Endothelial cell (in vitro differentiated cells): ENCODE measurements at places on chromosomes 5 and 9. TPM values are rescaled to one million over a fixed set of nuclear protein-coding genes. Genes with fewer than 3 reads are reported as not detected.

DNA sequence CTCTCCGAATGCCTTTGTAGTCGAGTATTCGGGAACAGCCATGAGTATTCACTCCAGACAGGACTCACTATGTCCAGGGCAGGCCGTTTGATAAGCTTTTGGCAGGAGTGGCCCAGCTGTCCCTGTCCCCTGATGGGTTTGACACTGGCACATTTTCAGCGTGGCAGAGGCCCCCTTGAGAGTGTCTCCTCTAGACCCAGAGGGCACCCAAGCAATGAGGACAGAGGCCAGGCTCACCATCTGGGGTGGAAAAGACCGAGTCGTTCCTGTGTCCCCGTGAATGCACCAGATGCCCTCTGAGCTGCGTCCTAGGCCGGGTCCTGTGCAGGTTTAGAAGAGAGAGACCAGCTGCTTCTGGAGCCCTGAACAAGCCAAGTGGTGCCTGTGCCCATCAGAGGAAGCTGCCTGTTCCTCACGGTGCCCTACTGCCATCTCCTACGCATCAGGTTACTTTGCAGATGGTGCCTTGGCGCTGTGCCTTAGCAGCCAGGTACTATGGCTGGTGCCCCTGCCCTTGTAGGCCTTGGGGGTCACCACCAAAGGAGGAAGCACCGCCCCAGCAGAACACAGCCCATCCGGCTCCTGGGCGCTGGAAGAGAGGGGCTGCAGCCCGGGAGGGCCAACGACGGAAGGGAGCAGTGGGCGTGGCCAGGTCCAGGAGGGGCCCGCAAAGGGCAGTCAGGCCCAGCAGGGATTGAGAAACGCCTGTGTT is 42.4 kb downstream of the LRSAM1 start:
- H3K27me3 ChIP-seq: peaks cover 2% of the 10 kb centered on the region
- H3K4me1 ChIP-seq: peaks cover 6% of the 10 kb centered on the region
- H3K27ac ChIP-seq: no peak overlapping the region
- DNase-seq: no peak
- H3K36me3 ChIP-seq: peaks cover 14% of the 10 kb centered on the region
- H3K4me3 ChIP-seq: peak overlapping the region; percentile 42

GRCh38 chr5:73654171-73654811 is 28.3 kb downstream of the ARHGEF28 start:
- no peak for DNase-seq
- H3K27ac ChIP-seq: no peak overlapping the region
- H3K36me3 ChIP-seq: no peaks in the 10 kb centered on the region
- H3K4me3 ChIP-seq: no peak overlapping the region
- peaks cover 4% of the 10 kb centered on the region for H3K4me1 ChIP-seq
- no peaks in the 10 kb centered on the region for H3K27me3 ChIP-seq

DNA sequence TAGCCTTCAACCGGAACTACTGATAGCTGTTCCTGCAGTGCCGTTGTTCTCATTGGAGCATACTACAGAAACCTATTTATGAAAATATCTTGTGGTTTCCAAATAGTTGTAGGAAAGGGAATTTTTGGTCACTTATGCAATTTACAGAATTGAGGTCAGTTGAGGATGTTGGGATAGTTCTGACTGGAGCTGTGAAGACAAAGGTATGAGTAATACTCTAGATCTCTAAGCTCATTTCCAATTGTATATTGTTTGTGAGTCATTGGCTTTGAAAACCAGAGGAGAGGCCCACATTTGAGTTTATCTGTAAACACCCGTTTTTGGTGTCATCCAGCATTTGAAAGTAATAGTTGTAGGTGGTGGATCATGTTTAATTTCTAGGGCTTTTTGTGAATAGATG is 561.3 kb upstream of the WWC1 start:
- no peaks in the 10 kb centered on the region for H3K36me3 ChIP-seq
- no peak overlapping the region for H3K27ac ChIP-seq
- peaks cover 16% of the 10 kb centered on the region for H3K4me1 ChIP-seq
- no peak overlapping the region for H3K4me3 ChIP-seq
- DNase-seq: no peak
- H3K27me3 ChIP-seq: no peaks in the 10 kb centered on the region

The IL9 gene
- not detected for total RNA-seq

DNA sequence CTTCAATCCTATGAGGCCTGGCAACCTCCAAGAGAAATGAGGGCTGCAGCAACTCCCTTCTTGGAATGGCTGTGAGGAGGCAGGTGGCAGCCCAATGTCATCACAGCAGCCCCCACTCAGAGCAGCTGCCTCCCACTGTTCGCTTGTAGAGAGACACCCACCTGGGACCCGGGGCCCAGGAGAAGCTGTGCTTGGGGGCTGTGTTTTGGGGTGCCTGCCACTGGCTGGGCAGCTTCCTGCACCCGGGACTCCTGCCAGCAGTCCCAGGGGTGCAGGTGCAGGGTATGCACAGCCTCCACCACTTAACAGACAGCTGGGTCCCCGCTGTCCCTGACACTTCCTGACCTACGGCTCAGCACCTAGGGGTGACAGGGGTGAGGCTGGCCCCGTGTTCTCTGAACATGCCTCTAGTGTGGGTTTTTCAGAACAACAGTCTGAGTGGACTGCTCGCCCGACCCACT is 26.2 kb downstream of the NIPAL4 start:
- peaks cover 2% of the 10 kb centered on the region for H3K4me1 ChIP-seq
- no peak overlapping the region for H3K27ac ChIP-seq
- H3K27me3 ChIP-seq: peaks cover 5% of the 10 kb centered on the region
- DNase-seq: no peak
- peaks cover 59% of the 10 kb centered on the region for H3K36me3 ChIP-seq

- peak overlapping the region; percentile 69 for H3K27ac ChIP-seq
- DNase-seq: peak; percentile 79
- peaks cover 14% of the 10 kb centered on the region for H3K27me3 ChIP-seq
- peaks cover 15% of the 10 kb centered on the region for H3K4me1 ChIP-seq
- peaks cover 4% of the 10 kb centered on the region for H3K36me3 ChIP-seq
Measured at GRCh38 chr9:126719618-126720031, 85.2 kb upstream of the ZBTB43 start.

DNA sequence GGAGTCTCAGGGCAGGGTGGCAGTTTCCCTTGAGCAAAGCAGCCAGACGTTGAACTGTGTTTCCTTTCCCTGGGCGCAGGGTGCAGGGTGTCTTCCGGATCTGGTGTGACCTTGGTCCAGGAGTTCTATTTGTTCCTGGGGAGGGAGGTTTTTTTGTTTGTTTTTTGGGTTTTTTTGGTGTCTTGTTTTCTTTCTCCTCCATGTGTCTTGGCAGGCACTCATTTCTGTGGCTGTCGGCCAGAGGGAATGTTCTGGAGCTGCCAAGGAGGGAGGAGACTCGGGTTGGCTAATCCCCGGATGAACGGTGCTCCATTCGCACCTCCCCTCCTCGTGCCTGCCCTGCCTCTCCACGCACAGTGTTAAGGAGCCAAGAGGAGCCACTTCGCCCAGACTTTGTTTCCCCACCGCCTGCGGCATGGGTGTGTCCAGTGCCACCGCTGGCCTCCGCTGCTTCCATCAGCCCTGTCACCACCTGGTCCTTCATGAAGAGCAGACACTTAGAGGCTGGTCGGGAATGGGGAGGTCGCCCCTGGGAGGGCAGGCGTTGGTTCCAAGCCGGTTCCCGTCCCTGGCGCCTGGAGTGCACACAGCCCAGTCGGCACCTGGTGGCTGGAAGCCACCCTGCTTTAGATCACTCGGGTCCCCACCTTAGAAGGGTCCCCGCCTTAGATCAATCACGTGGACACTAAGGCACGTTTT is 3.5 kb upstream of the PHYHD1 start:
- H3K27me3 ChIP-seq: peaks cover 14% of the 10 kb centered on the region
- DNase-seq: no peak
- peaks cover 15% of the 10 kb centered on the region for H3K36me3 ChIP-seq
- H3K4me1 ChIP-seq: peaks cover 14% of the 10 kb centered on the region

DNA sequence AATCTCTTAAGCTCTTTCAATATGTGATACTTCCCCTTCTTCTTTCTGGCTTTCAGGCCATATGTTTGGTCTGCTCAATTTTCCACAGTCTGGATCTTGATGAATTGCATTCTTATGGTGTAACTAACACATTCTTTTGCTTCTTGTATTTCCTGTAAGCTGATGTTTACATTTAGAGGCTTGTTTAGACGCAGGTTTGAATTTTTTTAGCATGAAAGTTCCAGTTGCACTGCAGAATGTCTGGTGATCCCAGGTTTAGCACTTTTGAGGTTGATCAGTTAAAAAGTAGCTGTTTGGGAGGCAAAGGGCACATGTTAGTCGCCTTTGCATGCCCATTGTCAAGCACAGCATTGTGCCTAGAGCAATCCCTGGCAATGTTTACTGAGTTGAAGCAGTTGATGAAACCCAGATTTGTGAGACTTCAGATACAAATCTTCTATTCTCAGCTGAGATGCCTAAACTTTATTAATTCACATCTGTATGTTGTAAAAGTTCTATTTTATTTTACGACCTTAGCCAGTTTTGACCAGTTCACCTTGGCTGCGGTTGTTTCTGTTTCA is 59.6 kb upstream of the SPATA31C2 start:
- no peak overlapping the region for H3K4me3 ChIP-seq
- peaks cover 7% of the 10 kb centered on the region for H3K4me1 ChIP-seq
- no peaks in the 10 kb centered on the region for H3K27me3 ChIP-seq
- H3K27ac ChIP-seq: peak overlapping the region; percentile 11

GRCh38 chr5:61098251-61098995 is 63.8 kb downstream of the SMIM15 start:
- H3K27me3 ChIP-seq: peaks cover 1% of the 10 kb centered on the region
- H3K4me1 ChIP-seq: peaks cover 26% of the 10 kb centered on the region
- peak overlapping the region; percentile 42 for H3K27ac ChIP-seq
- H3K4me3 ChIP-seq: no peak overlapping the region
- no peak for DNase-seq

The HTR1A gene
- not detected for total RNA-seq

- H3K4me3 ChIP-seq: no peak overlapping the region
- H3K27me3 ChIP-seq: no peaks in the 10 kb centered on the region
- no peak overlapping the region for H3K27ac ChIP-seq
- H3K4me1 ChIP-seq: no peaks in the 10 kb centered on the region
- H3K36me3 ChIP-seq: no peaks in the 10 kb centered on the region
- DNase-seq: no peak
Measured at GRCh38 chr5:139947727-139948126, 95.4 kb downstream of the NRG2 start.

The IFNB1 gene
- not detected for total RNA-seq

The PCDHGB6 gene
- 60.0 TPM for total RNA-seq

- H3K27ac ChIP-seq: no peak overlapping the region
- H3K27me3 ChIP-seq: peaks cover 2% of the 10 kb centered on the region
- H3K4me3 ChIP-seq: no peak overlapping the region
- DNase-seq: no peak
Measured at GRCh38 chr5:151628112-151628823, 37.1 kb upstream of the FAT2 start.

DNA sequence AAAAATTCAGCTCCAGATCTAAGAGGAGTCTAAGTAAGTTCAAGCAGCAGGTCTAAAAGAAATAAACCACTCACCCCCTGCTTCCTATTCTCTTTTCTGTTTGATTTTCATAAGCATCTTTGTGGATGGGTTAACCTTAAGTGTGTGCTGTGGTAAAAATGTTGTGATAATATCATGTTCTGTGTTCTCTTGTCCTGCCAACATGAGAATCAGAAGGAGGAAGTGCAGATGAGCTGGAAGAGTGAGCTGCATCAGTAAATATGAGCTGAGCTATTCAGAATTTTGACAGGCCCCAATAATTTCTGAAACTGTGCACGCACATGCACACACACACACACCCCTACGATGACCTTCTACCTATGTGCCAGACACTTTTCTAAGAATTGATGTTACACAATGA is 186.5 kb upstream of the ANKRD55 start:
- H3K36me3 ChIP-seq: no peaks in the 10 kb centered on the region
- H3K27me3 ChIP-seq: no peaks in the 10 kb centered on the region
- H3K4me1 ChIP-seq: no peaks in the 10 kb centered on the region
- no peak for DNase-seq
- no peak overlapping the region for H3K27ac ChIP-seq
- H3K4me3 ChIP-seq: no peak overlapping the region

GRCh38 chr5:27011274-27011673 is 27.1 kb downstream of the CDH9 start:
- no peak overlapping the region for H3K4me3 ChIP-seq
- no peak overlapping the region for H3K27ac ChIP-seq
- no peaks in the 10 kb centered on the region for H3K4me1 ChIP-seq
- no peaks in the 10 kb centered on the region for H3K27me3 ChIP-seq

The TAF1L gene
- total RNA-seq: not detected

The NDUFB6 gene
- total RNA-seq: 36.8 TPM

DNA sequence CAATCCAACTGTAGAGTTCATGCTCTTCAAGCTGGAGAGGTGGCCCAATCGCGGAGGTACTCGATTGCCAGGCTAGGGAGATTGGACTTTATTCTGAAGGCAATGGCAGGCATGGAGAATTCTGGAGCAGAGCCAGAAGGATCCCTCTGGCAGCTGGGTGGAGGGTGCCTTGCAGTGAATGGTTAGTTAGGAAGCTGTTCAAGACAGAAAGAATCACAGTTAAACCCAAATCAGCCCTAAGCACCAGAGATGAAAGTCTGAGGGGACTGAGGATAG is 182.4 kb downstream of the RGS3 start:
- H3K4me1 ChIP-seq: peaks cover 17% of the 10 kb centered on the region
- no peaks in the 10 kb centered on the region for H3K36me3 ChIP-seq
- no peak overlapping the region for H3K27ac ChIP-seq
- no peak overlapping the region for H3K4me3 ChIP-seq
- DNase-seq: no peak
- peaks cover 2% of the 10 kb centered on the region for H3K27me3 ChIP-seq

DNA sequence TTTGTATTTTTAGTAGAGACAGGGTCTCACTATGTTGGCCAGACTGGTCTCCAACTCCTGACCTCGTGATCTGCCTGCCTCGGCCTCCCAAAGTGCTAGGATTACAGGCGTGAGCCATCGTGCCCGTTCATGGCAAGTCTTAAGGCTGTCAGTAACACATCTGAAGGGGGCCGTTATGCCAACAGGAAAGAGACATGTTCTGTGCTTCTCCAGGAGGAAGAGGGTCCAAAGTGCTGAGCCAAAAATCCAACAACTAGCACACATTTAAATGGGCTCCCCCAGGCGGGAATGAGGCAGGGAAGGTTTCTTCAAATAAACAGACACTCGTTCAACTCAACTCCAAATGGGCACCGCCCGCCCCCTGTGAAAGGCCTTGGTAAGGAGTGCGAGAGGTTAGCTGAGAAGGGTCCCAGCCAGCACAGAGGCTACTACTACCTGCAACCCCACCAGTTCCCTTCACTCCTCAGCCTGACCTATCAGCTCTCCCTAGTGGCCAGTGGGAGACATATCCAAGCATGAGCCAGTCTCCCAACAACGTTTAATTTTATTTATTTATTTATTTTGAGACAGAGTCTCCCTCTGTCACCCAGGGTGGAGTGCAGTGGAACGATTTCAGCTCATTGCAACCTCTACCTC is 84.1 kb upstream of the DMRT1 start:
- H3K27ac ChIP-seq: no peak overlapping the region
- DNase-seq: peak; percentile 31
- peaks cover 8% of the 10 kb centered on the region for H3K4me1 ChIP-seq
- no peaks in the 10 kb centered on the region for H3K36me3 ChIP-seq
